Inflammatory macrophage treated with lipopolysaccharide for 4 hours (primary cell): ENCODE measurements at places on chromosomes 11 and 22.

GRCh38 chr11:35247863-35248262 lies 108.9 kb downstream of the CD44 start:
- no peak for DNase-seq

GRCh38 chr11:7642747-7643146 lies 30.6 kb downstream of the CYB5R2 start:
- DNase-seq, result no peak

DNA sequence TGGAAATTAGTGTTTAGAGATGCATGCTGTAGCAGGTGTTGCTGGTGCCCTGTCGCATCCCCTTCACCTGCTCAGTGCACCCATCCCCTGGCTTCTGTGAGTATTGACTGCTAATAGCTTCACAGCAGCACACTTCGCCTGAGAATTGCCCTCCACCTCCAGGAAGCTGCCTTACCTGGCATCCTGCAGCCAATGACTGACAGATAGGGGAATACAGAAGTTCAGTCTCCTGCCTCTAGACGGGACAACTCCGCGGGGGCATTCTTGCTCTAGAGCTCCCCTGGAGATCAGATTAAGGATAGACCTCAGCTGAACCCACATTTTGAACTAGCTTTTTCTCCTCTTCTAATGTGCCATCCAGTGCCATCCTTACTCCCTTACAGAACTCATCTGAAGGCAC lies 9.3 kb upstream of the CD3E start:
- DNase-seq, result no peak

GRCh38 chr11:74783241-74783871 lies 34.7 kb downstream of the RNF169 start:
- DNase-seq, result peak; percentile 93

- peak; percentile 71 for DNase-seq
These were observed 19.1 kb downstream of the MPEG1 start for GRCh38 chr11:59193587-59194130.
